ENCODE measurements at places on chromosomes 4 and X.

GRCh38 chr4:24914460-24914859 is 1.6 kb upstream of the CCDC149 start:
- DNase-seq = no peak

DNA sequence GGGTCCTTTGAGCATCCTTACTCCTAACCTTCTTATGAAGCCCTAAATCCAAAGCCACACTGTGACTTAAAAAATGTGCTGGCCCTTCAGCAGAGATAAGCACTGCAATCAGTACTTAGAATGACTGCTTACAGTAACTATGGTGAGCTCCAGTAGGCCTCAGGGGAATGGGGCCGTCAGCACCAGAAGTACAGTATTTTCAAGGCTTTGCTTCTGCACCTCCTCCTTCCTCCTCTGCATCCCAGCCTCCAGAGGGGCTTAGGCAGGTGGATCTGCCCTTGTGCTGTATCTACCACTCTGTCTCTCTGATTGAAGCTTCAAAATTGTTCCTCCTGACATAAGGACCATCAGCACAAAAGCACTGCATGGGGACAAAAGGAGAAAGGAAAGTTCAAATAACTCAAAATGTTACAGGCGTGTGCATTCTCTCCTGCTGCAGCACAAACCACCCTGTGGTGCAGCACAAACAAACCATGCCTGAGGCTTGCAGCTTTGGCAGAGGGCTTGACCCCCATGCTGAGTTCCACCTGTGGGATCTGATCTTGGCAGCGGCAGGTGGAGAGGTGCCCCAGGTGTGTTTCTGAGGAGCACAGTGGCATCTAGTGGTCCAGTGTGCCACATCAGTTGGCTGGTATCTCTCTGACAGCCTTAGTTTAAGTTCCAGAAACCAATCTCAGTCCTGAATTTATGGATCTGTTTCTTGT is 164.7 kb downstream of the SOWAHB start:
- DNase-seq = no peak

GRCh38 chrX:102672856-102673255 is 21.6 kb downstream of the GPRASP1 start:
- DNase-seq = no peak

DNA sequence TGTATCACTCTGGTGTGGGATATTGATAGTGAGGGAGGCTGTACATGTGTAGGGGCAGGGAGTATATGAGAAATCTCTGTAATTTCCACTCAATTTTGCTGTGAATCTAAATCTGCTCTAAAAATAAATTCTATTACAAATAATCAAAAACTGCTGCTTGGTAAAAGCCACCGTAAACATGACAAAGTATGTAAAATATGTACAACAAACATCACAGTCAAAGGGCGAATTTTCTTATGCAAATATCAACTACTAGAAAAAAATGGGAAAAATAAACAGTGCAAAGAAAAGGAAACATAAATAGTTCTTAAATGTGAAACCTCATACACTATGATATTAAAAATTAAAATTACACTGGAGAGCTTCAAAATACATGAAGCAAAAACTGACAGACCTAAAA is 105.1 kb upstream of the DCLK2 start:
- no peak for DNase-seq

GRCh38 chrX:36978886-36979285 is 29.3 kb upstream of the FAM47C start:
- no peak for DNase-seq

All from putamen (tissue), 1 donor.